ENCODE measurements at places on chromosomes 7 and 10.

- no peak for DNase-seq
Observed at GRCh38 chr10:102597131-102597991, 46.9 kb upstream of the TRIM8 start.

- no peak for DNase-seq
Observed at GRCh38 chr7:128881458-128882125, 18.9 kb downstream of the ATP6V1F start.

GRCh38 chr7:3128857-3129490 is 85.3 kb upstream of the CARD11 start:
- DNase-seq: no peak

- no peak for DNase-seq
Observed at GRCh38 chr10:98367604-98368451, 47.2 kb downstream of the PYROXD2 start.

GRCh38 chr7:148045521-148045920 is 545.0 kb upstream of the C7orf33 start:
- DNase-seq: no peak

GRCh38 chr7:86326847-86327246 is 316.9 kb upstream of the GRM3 start:
- no peak for DNase-seq

GRCh38 chr10:22436893-22437619 is 91.8 kb downstream of the SPAG6 start:
- DNase-seq: peak; percentile 74

GRCh38 chr7:48097521-48098231 is 8.6 kb downstream of the UPP1 start:
- no peak for DNase-seq

GRCh38 chr7:36512616-36513015 is 123.0 kb downstream of the ANLN start:
- DNase-seq: no peak

DNA sequence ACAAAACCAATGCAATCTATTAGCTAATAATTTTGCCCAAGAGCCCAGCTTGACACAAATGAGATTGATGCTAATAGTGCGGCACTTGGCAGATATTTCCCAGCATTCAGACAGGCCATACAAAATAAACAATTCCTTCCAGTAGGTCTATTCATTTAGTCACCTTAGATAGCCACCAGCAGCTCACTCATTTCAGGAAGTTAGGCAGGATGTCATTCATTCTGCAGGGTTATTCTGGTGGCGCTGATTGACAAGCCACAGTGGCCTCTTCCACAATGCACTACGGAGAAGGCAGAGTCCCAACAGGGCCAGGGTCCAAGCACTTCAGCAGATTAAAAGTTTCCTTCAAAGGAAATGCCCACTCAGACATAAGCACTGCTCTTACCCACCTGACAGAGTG is 55.8 kb downstream of the PIK3AP1 start:
- DNase-seq: no peak

DNA sequence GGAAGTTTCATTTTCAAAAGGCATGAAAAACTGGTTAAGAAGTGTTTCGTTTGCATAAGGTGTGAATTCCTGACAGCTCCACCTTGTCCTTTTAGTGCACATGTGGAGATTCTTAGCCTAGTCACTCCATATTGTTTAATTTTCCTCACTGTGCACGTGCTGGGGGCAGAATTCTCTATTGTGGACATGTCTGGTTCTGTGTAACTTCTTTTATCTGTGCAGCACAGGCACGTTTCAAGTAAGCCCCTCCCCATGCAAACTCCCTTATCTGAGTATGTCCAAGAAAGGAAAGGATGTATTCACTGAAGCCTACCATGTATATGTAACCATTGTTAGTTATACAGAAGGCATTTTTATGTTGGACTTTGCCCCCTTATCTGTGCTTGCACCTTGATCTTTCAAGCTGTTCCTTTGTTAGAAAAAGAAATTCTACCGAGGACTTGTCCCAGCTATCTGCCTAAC is 1346.3 kb downstream of the REEP3 start:
- DNase-seq: no peak

- no peak for DNase-seq
Observed at GRCh38 chr7:5424749-5425506, 1.3 kb upstream of the TNRC18 start.

- no peak for DNase-seq
Observed at GRCh38 chr10:86753051-86753450, 3.4 kb upstream of the BMPR1A start.

- DNase-seq: peak; percentile 74
Observed at GRCh38 chr7:76234931-76235441, 33.3 kb downstream of the SRRM3 start.

- DNase-seq: no peak
Observed at GRCh38 chr10:30736685-30737232, 107.2 kb upstream of the LYZL2 start.

GRCh38 chr7:12839508-12840153 is 152.2 kb downstream of the ARL4A start:
- DNase-seq: no peak

DNA sequence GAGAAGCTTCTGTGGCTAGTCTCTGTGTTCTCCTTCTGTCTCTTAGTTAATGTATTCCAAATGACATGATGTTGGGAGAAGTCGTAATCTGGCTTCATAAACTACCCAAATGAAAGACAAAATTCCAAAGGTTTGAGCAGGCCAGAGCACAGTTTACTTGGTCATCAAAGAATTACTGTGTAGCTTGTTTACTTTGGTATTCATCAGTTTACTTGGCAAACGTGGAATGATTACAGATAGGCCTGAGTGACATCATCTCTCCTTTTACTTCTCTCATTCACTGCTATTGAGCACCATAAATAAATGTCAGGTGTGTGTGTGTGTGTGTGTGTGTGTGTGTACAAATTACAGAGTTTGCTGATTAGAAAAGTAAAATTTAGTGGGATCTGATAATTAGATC is 327.3 kb downstream of the PHTF2 start:
- DNase-seq: no peak

GRCh38 chr10:74900297-74900696 is 73.9 kb downstream of the KAT6B start:
- DNase-seq: peak; percentile 8

- no peak for DNase-seq
Observed at GRCh38 chr10:116110736-116111135, 162.3 kb downstream of the GFRA1 start.

- DNase-seq: no peak
Observed at GRCh38 chr10:48844616-48845015, 95.0 kb downstream of the LRRC18 start.

DNA sequence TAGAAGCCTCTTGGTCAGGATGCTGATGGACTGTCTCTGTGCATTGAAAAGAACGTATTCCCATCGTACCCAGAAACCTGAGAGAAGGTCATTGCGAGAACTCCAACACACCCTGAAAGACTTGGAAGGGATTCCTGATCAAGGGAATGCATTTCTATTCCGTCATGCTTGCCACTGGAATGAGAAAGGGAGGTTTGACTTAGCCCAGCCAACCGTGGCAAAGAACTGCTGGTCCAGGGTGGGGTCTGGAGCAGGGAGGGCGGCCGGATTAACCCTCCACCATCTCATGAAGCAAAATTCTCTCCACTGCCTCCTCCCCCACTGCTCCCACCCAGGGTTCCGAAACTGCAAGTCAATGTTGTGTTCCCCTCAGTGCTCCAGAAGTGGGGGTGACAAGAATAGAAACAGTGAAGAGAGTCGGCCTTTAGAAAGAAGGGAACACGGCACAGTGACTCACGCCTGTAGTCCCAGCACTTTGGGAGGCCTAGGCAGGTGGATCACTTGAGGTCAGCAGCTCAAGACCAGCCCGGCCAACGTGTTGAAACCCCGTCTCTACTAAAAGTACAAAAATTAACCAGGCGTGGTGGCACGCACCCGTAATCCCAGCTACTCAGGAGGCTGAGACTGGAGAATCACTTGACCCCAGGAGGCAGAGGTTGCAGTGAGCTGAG is 137.5 kb upstream of the MGMT start:
- no peak for DNase-seq

DNA sequence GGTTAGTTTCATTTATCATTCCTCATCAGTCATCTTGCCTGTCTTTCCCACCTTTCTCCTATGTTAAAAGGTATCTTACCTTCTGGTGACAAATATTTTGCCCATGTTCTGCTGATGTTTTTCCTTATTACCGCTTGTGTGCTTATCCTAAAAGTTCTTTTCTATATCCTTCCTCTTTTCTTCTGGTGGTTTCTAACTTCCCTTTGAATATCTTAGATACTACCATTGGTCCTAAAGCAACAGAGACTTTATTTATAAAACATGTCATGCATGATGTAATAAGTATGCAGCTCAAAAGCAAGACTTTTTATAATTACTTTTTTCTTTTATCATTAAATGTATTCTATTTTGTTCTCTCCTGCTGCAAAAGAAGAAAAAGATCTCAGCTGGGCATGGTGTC is 24.8 kb downstream of the TBC1D12 start:
- no peak for DNase-seq

- DNase-seq: no peak
Observed at GRCh38 chr7:28017372-28017771, 163.2 kb downstream of the JAZF1 start.

- no peak for DNase-seq
Observed at GRCh38 chr7:32032211-32032610, 38.0 kb downstream of the PDE1C start.
